ENCODE measurements at places on chromosomes 13 and 19. TPM values are rescaled to one million over a fixed set of nuclear protein-coding genes. Genes with fewer than 3 reads are reported as not detected.

DIRAS1 gene
- 0.34 TPM for total RNA-seq

MIA gene
- total RNA-seq, result 0.34 TPM

NLRP9 gene
- total RNA-seq, result not detected

CDC42EP5 gene
- total RNA-seq, result 17.7 TPM

SLC7A9 gene
- total RNA-seq, result not detected

EEF1AKMT1 gene
- total RNA-seq, result 7.9 TPM

SHC2 gene
- total RNA-seq, result 3.3 TPM

EXOC3L2 gene
- not detected for total RNA-seq

ZIM2 gene
- not detected for total RNA-seq

FPR1 gene
- total RNA-seq, result under 0.01 TPM

DPRX gene
- total RNA-seq, result not detected

KLK12 gene
- total RNA-seq, result 0.14 TPM

CADM4 gene
- total RNA-seq, result 18.7 TPM

ZNF99 gene
- total RNA-seq, result not detected

ZNF471 gene
- 1.7 TPM for total RNA-seq

ZNF729 gene
- total RNA-seq, result not detected

SYT5 gene
- not detected for total RNA-seq

GADD45GIP1 gene
- total RNA-seq, result 24.6 TPM

RDH8 gene
- not detected for total RNA-seq

CTXN1 gene
- 1.6 TPM for total RNA-seq

CYP2A7 gene
- total RNA-seq, result not detected

CCNE1 gene
- total RNA-seq, result 8.2 TPM

DCT gene
- 0.21 TPM for total RNA-seq

TEX26 gene
- total RNA-seq, result not detected

MYBPC2 gene
- not detected for total RNA-seq

LILRB4 gene
- total RNA-seq, result not detected

SLITRK6 gene
- 3.8 TPM for total RNA-seq

KIR3DL2 gene
- total RNA-seq, result not detected

KCNN1 gene
- total RNA-seq, result 0.14 TPM

HCN2 gene
- total RNA-seq, result 1.3 TPM

MYO1F gene
- not detected for total RNA-seq

CLEC17A gene
- total RNA-seq, result not detected

ZNF665 gene
- 6.5 TPM for total RNA-seq

ZNF570 gene
- 8.8 TPM for total RNA-seq

OPA3 gene
- 6.2 TPM for total RNA-seq

EDNRB gene
- total RNA-seq, result not detected

PCDH17 gene
- not detected for total RNA-seq

IGFL3 gene
- not detected for total RNA-seq

RRAS gene
- 32.1 TPM for total RNA-seq

PEAK3 gene
- not detected for total RNA-seq

PEG3 gene
- 0.34 TPM for total RNA-seq

FLT3LG gene
- total RNA-seq, result 1.00 TPM

ZNF442 gene
- total RNA-seq, result 4.3 TPM

CEACAM16 gene
- total RNA-seq, result not detected

ZNF497 gene
- total RNA-seq, result 2.7 TPM

PLK5 gene
- total RNA-seq, result not detected

SYNGR4 gene
- not detected for total RNA-seq

ATP4B gene
- not detected for total RNA-seq

CBARP gene
- total RNA-seq, result 2.4 TPM

CGB3 gene
- total RNA-seq, result not detected

CYTH2 gene
- 25.6 TPM for total RNA-seq

KCNN4 gene
- total RNA-seq, result 1.4 TPM

SPRY2 gene
- total RNA-seq, result 7.2 TPM

SIGLEC5 gene
- not detected for total RNA-seq

GSX1 gene
- not detected for total RNA-seq

ELANE gene
- total RNA-seq, result 0.07 TPM

EFNA2 gene
- not detected for total RNA-seq
